ENCODE measurements at places on chromosomes 3 and 15. TPM values are rescaled to one million over a fixed set of nuclear protein-coding genes. Genes with fewer than 3 reads are reported as not detected.

Gene DET1
- total RNA-seq: 6.2 TPM

Gene GOLGA6L26
- not detected for total RNA-seq

Gene ZNF35
- 6.6 TPM for total RNA-seq

Gene PEAK1
- total RNA-seq: 132 TPM

Gene CAMK2N2
- total RNA-seq: 0.30 TPM

Gene ARRDC4
- total RNA-seq: 95.1 TPM

Gene GOLGA6L9
- 1.8 TPM for total RNA-seq

Gene RTP3
- total RNA-seq: not detected

Gene POPDC2
- total RNA-seq: 702 TPM

Gene SLC30A4
- 3.3 TPM for total RNA-seq

Gene KBTBD13
- total RNA-seq: 3.3 TPM

Gene NR2F2
- total RNA-seq: 21.0 TPM

Gene PLA2G4B
- total RNA-seq: 3.4 TPM

Gene SCAANT1
- not detected for total RNA-seq

Gene RPL22L1
- total RNA-seq: 15.9 TPM

Gene RHOV
- total RNA-seq: 0.13 TPM

Gene RAD51
- 0.51 TPM for total RNA-seq

Gene B4GALT4
- total RNA-seq: 13.2 TPM

Gene PPM1L
- total RNA-seq: 28.8 TPM

Gene PLA2G4D
- not detected for total RNA-seq

Gene CFAP100
- not detected for total RNA-seq

Gene ADGRG7
- total RNA-seq: 0.13 TPM

Gene MTHFS
- total RNA-seq: 16.7 TPM

Gene ANKRD63
- not detected for total RNA-seq

Gene GP5
- 0.22 TPM for total RNA-seq

Gene SOX14
- not detected for total RNA-seq

Gene IL16
- total RNA-seq: 2.5 TPM

Gene CSPG5
- total RNA-seq: 0.32 TPM

Gene CDHR4
- not detected for total RNA-seq

Gene COL6A6
- 0.19 TPM for total RNA-seq

Gene SPINK8
- total RNA-seq: not detected

Gene CHRM5
- total RNA-seq: not detected

Gene PGBD4
- 1.5 TPM for total RNA-seq

Gene ZBED2
- not detected for total RNA-seq

Gene LRRIQ4
- total RNA-seq: not detected

Gene RPSA
- total RNA-seq: 333 TPM
